ENCODE measurements at places on chromosomes 13 and 19. TPM values are rescaled to one million over a fixed set of nuclear protein-coding genes. Genes with fewer than 3 reads are reported as not detected.

Gene IRS2
- 46.9 TPM for total RNA-seq

Gene CCNA1
- 0.29 TPM for total RNA-seq

Gene HSH2D
- total RNA-seq: not detected

Gene ZNF574
- 34.9 TPM for total RNA-seq

Gene TPTE2
- total RNA-seq: not detected

Gene PNMA8B
- not detected for total RNA-seq

Gene KXD1
- 106 TPM for total RNA-seq

Gene ZNF763
- not detected for total RNA-seq

Gene TICAM1
- total RNA-seq: 10.9 TPM

Gene PABPC3
- total RNA-seq: 0.23 TPM

Gene LILRB2
- total RNA-seq: 0.14 TPM

Gene DCT
- not detected for total RNA-seq

Gene MEDAG
- not detected for total RNA-seq

Gene CLEC17A
- not detected for total RNA-seq

Gene ZNF816
- 0.12 TPM for total RNA-seq

Gene MZT1
- 9.2 TPM for total RNA-seq

Gene HAUS5
- 15.5 TPM for total RNA-seq

Gene MAP4K1
- 0.73 TPM for total RNA-seq

Gene ZBTB32
- not detected for total RNA-seq

Gene LGALS14
- not detected for total RNA-seq

Gene ZNF681
- not detected for total RNA-seq

Gene KIR2DL4
- not detected for total RNA-seq

Gene AKAP11
- 5.8 TPM for total RNA-seq

Gene KLF12
- 2.0 TPM for total RNA-seq

Gene ACER1
- total RNA-seq: not detected

Gene CYP2B6
- not detected for total RNA-seq

Gene EHD2
- 98.0 TPM for total RNA-seq

Gene TMPRSS9
- total RNA-seq: not detected

Gene SELENOV
- total RNA-seq: not detected

Gene OR7C1
- not detected for total RNA-seq

Gene NDUFA3
- 214 TPM for total RNA-seq

All from A549 treated with ZK216348 at 1 μM for 4 hours (cell line).